ENCODE measurements at places on chromosomes 11 and 22. TPM values are rescaled to one million over a fixed set of nuclear protein-coding genes. Genes with fewer than 3 reads are reported as not detected.
A peak's percentile ranks its signal among the peaks of the same experiment; 100 is the strongest.

Gene TBX1
- 2.9 TPM for polyA plus RNA-seq

Gene OR8J1
- not detected for polyA plus RNA-seq

Gene POTEH
- polyA plus RNA-seq: not detected

Gene PATE2
- not detected for polyA plus RNA-seq

Gene CHRM1
- polyA plus RNA-seq: not detected

Gene DDIAS
- 14.7 TPM for polyA plus RNA-seq

DNA sequence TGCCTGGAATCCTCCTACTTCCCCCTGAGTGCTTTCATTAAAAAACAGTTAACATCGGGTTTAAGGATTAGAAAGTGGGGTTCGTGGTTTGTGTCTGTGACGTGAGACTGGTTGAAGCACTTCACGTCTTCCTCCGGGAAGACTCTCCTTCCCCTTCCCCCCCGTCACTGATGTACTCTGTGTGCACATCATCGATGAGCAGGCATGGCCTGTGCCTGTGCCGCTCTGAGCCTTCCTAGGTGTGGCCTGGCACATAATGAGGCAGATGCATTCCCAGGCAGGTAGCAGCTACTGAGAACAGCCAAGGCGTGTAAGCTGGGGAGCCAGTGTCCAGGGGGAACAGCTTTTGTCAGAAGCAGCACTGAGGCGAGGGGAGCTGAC lies 93.8 kb downstream of the BCR start:
- no peak for DNase-seq

GRCh38 chr11:128336203-128336602 lies 251.2 kb downstream of the ETS1 start:
- DNase-seq: peak; percentile 41

DNA sequence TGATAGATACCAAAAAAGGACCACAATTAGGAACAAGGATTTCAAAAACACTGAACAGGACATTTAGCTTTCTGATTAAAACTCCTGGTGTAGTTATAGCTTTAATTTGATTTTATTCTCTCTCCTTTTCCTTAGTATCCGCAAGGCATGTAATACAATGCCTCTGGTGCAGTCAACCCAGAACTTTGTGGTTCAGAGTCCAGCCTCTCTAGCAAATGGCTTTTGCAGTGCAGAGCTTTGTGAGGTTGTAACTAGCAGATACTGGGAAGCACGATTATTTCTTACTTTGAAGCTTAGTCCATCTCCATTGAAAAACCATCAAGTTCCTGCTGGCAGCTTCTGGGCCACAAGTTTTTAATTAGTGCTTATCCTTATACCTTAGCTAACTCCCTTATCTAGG lies 79.8 kb downstream of the GRIA4 start:
- no peak for DNase-seq

- DNase-seq: no peak
Observed at GRCh38 chr11:11293798-11294550, 59.1 kb downstream of the CSNK2A3 start.

DNA sequence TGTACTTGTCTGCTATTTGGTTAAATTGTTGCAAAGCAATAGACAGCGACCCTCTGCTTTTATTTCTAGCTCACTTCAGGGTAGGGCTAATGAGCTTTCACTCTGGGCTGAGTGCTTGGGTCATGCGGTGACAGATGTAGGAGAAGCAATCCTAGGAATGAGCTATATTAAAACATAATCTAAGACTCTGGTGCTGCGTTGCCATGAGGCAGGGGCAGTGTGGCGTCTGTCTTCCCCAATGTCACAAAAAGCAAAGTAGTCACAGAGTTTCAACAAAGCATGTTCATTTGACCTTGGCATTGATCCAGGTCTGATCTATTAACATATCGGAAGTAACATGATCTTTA lies 55.5 kb upstream of the GRAMD1B start:
- DNase-seq: no peak

- no peak for DNase-seq
Observed at GRCh38 chr22:47450876-47451475, 688.5 kb downstream of the TBC1D22A start.

- DNase-seq: no peak
Observed at GRCh38 chr11:114282488-114282887, 13.7 kb upstream of the NNMT start.

GRCh38 chr11:48081151-48082010 lies 101.0 kb downstream of the PTPRJ start:
- DNase-seq: no peak

Data from A549 (cell line).